ENCODE measurements at places on chromosomes 4 and X.

GRCh38 chr4:8842614-8843013, 29.0 kb downstream of the HMX1 start:
- DNase-seq: no peak

GRCh38 chrX:109283870-109284269, 198.0 kb downstream of the GUCY2F start:
- no peak for DNase-seq

GRCh38 chr4:29081234-29081955, 1638.8 kb upstream of the PCDH7 start:
- no peak for DNase-seq

DNA sequence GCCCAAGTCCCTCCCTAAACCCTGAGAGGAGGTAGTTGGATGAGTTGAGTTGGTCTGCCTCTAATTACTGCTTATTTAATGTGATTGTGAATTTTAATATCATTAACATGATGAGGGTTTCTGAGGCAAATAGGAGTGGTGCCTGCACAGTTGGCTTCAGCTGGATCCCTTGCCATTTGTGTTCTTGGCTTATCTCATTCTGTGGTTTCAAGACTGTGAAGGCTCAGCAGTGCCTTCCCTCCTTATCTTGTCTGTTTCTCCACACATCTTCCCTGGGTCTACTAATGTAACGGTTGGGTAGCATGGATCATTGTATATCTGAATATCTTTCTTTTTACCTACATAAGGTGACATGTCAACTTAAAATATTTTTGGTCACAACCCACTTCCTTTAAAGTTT, 1.6 kb upstream of the SLC10A4 start:
- no peak for DNase-seq

DNA sequence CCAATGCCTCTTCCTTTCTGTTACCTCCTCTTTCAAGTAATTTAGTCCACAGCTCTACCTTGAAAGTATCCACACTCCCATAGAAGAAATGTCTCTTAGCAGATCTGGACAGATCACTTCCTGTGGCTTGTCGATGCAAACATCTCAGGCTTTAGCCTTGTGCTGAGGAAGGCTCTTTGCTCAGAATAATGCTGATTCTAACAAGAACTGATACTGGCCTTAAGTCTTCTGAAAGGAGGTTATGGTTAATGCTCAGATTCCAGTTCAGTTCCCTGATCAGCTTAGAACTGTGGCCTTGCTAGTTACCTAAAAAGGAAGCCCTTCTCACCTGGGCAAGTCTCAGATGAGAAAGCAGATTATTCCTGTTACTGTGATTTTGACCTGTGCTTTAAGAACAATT, 230.1 kb upstream of the FAT4 start:
- no peak for DNase-seq

DNA sequence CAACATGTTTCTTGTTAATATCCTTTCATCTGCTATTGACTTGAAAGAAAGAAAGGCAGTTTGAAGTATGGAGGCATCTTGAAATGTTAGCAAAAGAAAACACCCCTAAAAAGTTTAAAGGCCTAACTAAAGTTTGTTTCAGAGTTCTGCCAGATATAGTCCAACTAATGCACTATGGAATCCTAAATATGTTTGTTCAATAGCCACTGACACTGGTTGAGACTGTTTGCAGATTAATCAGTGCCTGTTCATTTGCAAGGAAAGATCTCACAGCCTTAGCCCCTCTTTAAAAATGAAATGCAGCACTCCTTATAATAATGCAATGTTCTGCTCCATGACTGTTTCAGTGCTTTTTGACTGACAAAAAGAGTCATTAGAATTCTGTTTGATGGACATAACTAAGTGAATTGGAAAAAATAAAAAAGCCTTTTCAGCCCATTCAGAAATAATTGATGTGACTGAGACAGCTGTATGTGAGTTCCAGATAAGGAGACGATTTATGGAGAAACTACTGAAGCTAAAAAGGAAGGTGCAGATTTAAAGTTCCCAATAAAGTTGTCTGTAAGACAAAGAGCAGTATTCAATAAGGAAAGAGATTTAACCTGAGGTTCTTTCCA, 192.0 kb downstream of the PCDH7 start:
- DNase-seq: peak; percentile 22

GRCh38 chr4:152045807-152046571, 285.2 kb upstream of the GATB start:
- no peak for DNase-seq

- peak; percentile 55 for DNase-seq
Observed at GRCh38 chr4:77599378-77599777, 6.2 kb upstream of the CXCL13 start.

DNA sequence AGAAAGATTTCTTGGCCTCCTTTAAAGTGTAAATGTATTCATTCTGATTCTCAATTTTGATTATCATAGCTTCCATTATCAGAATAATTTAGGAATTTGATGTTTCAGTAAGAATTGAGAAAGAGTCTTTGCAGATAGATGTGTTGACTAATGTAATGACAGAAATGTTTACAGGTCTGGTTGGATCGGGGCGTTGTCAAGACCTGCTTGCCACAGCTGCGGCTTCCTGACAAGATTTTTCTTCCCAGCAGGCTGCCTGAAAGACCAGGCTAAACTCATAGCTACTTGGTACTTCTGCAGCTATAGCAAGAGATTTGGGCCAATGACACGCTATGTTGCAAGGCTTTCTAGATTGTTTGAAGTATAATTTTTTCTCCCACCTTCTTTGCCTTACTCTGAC, 91.5 kb upstream of the ANKRD50 start:
- no peak for DNase-seq
